CD4-positive, alpha-beta T cell treated with Interleukin-15 for 1 hour (primary cell): ENCODE measurements at places on chromosomes 16 and 17.

GRCh38 chr16:85557971-85558657 lies 55.0 kb upstream of the GSE1 start:
- DNase-seq, result no peak

- DNase-seq, result no peak
These were observed 167.4 kb downstream of the BCAS3 start for GRCh38 chr17:60845012-60845411.

DNA sequence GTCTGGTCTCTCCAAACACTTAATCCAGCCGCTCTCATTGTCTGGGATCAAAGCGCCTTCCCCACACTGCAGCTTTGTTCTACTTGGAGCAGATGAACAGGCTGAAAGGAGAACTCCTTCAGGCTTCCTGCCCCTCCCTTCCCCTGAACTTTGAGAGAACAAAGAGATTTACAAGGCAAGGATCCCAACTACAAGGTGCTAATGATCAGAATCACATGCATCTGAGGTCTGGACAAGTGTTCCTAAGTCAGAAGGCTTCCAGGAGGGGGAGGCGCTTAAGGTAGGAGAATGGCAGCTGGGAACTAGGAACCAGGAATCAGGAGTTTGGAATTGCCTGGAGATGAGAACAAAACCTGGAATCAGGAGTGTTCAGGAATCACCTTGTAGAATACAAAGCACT lies 606.3 kb upstream of the CDH11 start:
- DNase-seq, result no peak

DNA sequence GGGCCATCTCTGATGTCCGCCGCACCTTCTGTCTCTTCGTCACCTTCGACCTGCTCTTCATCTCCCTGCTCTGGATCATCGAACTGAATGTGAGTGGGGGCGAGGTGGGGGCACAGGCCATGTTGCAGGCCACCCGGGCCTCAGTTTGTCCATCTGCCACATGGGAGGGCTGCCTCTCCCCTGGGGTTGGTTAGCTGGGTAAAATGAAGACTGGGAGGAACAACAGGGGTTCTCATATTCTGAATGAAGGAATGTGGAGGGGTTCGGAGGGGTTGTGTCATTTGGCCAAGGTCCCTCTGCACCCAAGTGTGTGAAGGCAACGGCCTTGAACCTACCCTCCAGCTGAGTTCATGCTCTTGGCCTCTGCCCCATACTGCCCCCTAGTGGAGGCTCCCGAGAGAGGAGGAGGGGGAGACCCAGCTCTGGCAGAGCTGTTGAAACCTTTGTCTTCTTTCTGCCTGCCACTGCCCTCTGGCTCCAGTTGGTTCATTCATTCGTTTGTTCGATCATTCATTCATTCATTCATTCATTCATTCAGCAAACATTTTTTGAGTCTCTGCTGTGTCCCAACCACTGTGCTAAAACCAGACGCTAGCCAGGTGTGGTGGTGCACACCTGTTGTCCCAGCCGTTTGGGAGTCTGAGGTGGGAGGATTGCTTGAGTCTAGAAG lies 11.4 kb upstream of the TCAP start:
- DNase-seq, result peak; percentile 69

DNA sequence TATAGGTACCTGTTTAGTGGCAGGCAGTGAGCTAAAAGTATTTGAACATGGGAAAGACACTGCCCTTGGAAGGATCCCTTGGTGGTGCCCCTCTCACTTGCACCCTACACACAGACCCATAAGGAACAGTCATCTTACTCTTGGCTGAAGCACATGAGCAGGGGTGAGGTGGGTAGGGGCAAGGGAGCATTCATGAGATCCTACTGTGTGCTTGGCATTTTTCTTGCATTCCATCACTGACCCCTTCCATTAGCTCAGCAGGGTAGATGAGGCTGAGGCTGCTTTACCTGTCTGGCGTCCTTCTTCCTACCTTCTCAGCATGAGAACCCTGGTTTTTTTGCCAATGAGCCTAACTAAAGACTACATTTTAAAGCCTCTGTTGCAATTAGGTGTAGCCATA lies 48.3 kb downstream of the CCT6B start:
- DNase-seq, result no peak

GRCh38 chr16:31477220-31478216 lies 5.4 kb upstream of the SLC5A2 start:
- DNase-seq, result peak; percentile 38

GRCh38 chr16:19744670-19745069 lies 26.6 kb downstream of the IQCK start:
- no peak for DNase-seq

DNA sequence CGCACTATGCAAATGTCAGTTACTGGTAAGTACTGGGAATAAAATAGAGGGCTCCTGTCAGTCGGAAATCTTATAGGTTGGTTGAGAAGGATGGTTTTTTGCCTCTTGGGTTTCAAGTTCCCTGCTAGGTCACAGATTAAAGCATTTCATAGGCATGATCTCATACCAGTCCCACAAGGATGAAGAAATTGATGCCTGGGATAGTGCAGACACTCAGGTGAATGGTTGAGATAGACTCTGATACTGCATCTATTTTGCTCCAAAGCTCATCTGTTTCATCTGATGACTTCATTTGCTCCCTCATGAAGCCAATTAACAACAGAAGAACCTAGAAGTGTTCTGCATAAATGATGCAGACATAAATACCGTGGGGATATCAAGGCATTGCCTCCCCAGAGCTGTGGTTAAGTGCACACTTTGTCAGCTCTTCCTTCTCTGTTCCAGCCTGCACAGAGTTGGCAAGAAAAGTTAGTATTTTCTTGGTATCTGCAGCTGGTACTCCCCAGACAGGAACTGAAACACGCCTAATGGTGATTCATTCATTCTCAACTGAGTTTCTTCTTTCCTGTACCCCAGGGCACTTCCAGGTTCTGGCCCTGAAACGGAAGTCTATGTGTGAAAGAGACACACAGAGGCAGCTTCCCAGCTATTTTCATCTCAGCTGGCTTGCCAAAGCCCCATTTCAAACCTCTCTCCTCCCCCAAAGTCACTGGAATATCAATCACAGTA lies 418.3 kb upstream of the SALL1 start:
- no peak for DNase-seq

- DNase-seq, result no peak
These were observed 22.4 kb upstream of the CBX2 start for GRCh38 chr17:79755591-79755990.

DNA sequence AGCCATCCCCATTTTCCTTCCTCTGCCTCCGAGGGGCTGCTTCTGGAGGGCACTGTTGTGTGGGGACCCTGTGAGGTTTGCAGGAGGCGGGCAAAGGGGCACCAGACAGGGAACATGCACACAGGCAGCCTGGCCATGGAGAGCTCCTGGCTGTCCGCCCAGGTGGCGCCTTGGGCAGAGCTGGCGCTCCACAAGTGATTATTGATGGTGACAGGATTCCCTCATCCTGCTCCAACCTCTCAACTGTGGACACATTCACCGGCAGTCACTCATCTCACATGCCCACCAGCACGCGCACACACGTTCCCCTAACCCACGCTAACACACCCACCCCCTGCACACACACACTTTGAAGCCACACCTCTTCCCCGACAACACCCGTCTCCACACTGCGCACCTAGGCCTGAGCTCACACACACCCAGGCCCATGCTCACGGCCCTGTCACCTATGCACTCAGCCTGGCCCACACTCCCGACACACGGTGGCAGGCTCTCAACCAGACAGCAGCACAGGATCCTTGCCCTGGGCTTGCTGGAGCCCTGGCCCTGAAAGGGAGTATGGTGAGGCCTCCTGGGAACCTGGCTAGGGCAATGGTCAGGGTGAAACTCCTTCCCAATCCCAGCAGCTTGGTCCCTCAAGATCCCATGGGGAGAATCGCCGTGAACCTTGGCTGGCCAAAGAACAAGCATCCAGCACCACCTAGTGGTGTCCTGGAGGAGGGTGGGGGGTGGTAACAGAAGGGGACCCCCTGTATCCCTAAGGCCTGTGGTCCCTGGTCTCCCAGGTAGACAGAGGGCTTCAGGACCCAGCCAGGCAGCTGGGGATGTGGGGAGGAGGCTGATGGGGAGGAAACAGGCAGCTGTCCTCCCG lies 3.6 kb downstream of the PNMT start:
- DNase-seq, result no peak
